ENCODE measurements at places on chromosomes 1 and 21.

- no peak for DNase-seq
Observed at GRCh38 chr1:156421939-156422601, 53.1 kb downstream of the RHBG start.

DNA sequence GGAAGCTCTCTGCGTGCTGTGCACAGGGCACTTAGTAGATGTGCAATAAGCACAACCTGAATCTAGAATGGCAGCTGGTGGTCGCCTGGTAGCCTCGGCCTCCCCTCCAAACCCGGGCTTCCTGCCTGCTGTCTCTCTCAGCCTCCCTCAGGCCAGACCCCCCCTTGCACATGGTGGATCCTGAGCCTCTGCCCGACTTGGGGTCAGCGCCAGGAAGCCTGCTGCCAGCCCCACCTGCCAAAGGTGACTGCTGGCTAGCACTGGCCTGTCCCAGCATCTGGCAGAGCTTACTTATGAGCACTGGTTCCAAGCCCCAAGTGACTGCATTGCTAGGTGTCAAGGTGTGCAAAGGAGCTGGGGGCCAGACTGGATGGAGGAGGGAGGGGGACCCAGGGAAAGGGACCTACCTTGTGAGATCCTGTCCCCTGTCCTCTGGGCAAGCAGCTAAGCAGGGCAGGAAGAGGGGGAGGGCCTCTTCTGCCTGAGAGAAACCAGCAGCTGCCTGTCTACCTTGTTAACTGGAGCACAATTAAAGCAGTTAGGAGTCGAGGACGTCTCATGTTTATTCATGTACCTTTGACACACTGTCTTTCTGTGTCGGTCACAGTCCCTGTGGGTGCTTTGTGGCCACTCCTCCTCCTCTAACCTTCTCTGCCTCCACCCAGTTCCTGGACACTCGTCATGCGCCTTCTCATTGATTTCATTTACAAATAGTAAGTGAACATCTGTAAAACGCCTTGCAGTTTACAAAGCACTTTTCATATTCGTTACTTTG, 100.9 kb downstream of the DDX20 start:
- DNase-seq = no peak

GRCh38 chr1:32817815-32818786, 648 bp downstream of the S100PBP start:
- peak; percentile 42 for DNase-seq

GRCh38 chr1:248710305-248710900, 7.8 kb upstream of the OR14I1 start:
- DNase-seq = no peak

- no peak for DNase-seq
Observed at GRCh38 chr1:15308621-15309027, 61.6 kb downstream of the FHAD1 start.

- DNase-seq = no peak
Observed at GRCh38 chr1:43372172-43372571, 4.4 kb upstream of the ELOVL1 start.

DNA sequence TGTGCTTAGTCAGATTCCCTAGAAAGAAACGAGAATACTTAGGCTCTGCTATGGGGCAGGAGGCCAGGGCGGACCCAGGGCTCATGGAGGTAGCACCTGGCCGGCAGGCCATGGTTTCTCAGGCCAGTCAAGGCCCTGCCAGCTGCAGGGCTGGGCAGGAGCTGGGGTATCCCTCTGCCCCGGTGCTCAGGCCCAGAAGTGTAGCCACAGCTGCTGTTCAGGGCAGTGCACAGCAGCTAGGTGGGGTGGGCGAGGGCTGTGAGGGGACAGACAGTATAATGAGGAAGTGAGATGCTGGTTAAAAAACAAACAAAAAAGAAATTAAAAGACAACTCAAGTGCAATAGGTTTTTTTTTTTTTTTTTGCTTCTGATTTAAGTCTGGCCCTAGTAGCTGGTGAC, 34.0 kb upstream of the EDN2 start:
- no peak for DNase-seq

DNA sequence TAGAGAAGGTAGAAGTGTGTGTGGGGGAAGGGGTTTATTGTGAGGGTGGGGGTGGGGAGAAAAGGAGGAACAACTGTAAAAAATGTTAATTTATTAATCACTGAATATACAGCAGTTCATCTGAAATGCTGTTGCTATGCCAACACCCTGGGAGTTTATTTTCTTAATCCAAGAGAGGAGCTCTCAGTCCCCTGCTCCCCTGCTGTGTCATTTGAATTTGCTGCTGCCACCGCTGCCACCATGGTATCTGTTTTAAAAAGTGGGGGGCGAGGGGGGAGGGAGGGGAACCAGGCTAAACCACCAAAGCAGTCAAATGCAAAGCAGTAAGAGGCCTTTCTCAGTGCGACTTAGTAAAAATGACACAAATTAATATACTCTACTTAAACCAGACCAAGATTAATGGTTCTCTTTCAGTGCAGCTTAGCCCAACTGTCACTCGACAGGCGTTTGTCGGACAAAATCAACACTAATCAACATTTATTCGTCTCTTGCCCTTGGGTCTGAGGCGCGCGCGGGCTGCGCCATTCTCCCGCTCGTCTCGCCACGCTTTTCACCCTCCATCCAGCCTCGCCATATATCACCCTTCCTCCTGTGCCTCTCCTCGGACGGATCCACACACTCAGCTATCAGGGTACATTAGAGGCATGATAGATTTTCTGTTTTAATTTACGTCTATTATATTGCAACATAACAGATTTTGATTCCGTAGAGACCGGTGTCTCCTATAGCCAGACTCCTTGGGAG, 76.2 kb downstream of the PBX1 start:
- DNase-seq = no peak

GRCh38 chr1:8121261-8122159, 95.4 kb upstream of the ERRFI1 start:
- no peak for DNase-seq

- no peak for DNase-seq
Observed at GRCh38 chr1:162899422-162900146, 38.6 kb upstream of the CCDC190 start.

DNA sequence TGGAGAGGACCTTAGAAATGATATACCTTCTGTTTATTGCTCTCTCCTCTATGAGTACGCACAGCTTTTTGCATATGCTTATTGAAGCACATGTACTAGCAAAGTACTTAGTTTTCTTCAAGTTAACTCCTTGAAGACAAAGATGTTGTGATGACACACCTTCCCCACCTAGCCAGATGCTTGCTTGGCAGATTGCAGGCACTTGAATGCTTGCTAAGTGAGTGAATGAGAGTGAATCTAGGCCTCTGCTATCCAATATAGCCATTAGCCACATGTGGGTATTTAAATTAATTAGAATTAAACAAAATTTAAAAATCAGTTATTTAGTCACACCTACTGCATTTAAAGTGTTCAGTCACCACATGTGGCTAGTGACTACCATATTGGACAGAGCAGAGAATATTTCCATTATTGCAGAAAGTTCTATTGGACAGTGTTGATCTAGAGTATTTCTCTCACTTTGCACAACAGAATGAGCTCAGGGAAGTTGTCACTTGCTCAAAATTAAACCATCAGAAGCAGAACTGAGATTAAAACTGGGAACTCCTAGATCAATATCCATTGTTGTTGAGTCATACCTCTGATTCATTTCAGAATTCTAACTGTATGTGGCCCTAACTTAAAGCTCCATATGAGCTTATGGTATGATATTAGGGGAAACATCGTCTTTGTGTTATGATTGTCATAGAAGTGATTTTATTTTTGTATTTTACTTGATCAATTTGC, 8.6 kb upstream of the EEIG2 start:
- DNase-seq = no peak

- DNase-seq = no peak
Observed at GRCh38 chr1:218454700-218455282, 109.7 kb downstream of the TGFB2 start.

GRCh38 chr1:209406168-209406567, 177.3 kb upstream of the CAMK1G start:
- no peak for DNase-seq

DNA sequence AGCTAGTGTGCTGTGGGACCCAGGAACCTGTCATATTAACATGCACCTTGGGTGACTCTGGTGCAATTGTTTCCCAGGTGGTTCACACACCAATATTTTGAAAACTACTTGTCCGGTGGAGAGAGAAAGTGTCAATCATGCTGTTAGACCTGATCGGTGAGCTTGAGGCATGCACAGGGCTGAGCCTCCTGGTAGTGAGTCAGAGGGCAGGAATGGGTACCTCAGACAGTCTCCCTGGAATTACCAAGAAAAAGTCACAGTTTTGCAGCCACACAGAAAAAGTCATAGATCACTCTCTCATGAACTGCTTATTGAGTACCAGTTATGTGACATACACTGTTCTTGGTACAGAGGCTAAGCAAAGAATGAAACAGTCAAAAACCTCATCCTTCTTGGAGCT, 140.1 kb upstream of the NFIA start:
- no peak for DNase-seq

GRCh38 chr1:78104322-78104721, 58.6 kb downstream of the GIPC2 start:
- no peak for DNase-seq

- DNase-seq = no peak
Observed at GRCh38 chr1:119453021-119453420, 38.1 kb downstream of the HSD3B2 start.

- DNase-seq = no peak
Observed at GRCh38 chr21:27122686-27123085, 155.8 kb upstream of the ADAMTS5 start.

GRCh38 chr1:215584389-215584788, 17.3 kb downstream of the KCTD3 start:
- no peak for DNase-seq

DNA sequence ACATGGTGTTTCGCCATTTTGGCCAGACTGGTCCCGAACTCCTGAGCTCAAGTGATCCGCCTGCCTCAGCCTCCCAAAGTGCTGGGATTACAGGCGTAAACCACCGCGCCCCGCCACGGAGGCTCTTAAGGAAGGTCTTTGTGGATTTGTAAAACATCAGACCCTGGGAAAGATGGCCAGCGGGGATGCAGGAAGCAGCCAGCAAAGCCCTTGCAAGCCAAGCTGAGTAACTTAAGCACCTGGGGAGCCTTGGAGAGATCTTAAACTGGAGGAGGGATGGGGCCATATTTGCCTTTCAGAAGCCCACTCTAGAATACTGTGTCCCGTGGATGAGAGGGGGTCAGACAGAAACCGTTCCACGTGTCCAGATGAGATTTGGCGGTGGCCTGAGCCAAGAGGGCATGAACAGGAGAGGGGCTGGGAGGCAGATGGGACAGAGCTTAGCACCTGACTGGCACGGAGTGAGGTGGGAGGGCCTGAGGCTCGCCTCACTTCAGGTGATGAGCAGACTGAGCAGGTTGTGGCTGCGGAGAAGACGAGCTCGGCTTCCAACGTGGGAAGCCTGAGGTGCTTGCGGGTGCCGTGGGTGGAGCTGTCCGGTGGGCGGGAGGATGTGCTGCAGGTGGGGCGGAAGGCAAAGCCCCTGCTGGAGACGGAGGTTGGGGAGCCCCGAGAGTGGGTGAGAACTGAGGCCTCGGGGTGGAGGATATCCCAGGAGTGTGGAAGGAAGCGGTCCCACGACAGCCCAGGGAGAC, 11.7 kb downstream of the C1orf216 start:
- DNase-seq = no peak

DNA sequence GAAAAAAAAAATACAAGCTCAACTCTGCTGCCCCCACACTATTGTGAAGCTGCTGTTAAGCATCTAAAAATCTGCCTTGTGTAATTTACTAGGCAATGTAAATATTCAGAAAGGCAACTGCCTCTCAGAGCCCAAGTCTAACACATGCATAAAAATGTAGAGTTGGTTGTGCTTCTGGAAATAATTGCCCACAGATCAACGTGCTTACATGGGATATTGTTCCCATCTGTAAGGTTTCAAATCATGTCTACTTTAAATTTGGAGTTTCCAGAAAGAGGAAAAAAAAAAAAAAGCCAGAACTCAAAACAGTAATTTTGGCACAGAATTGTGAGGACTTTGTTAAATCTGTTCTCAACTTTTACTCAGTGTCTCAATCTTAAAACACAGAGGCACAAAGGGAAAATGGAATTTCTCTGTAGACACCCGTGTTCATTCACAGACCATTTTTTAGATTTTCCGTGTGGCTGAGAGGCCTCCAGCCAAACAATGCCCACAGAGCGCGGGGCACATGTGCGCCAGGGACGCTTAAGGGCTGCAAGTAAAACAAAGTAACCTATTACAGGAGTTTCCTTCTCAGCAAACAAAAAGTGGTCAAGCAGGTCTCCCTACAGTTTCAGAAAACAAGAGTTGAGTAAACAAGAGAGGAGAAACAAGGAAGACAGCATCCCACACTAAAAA, 115.5 kb downstream of the RERE start:
- DNase-seq = no peak

DNA sequence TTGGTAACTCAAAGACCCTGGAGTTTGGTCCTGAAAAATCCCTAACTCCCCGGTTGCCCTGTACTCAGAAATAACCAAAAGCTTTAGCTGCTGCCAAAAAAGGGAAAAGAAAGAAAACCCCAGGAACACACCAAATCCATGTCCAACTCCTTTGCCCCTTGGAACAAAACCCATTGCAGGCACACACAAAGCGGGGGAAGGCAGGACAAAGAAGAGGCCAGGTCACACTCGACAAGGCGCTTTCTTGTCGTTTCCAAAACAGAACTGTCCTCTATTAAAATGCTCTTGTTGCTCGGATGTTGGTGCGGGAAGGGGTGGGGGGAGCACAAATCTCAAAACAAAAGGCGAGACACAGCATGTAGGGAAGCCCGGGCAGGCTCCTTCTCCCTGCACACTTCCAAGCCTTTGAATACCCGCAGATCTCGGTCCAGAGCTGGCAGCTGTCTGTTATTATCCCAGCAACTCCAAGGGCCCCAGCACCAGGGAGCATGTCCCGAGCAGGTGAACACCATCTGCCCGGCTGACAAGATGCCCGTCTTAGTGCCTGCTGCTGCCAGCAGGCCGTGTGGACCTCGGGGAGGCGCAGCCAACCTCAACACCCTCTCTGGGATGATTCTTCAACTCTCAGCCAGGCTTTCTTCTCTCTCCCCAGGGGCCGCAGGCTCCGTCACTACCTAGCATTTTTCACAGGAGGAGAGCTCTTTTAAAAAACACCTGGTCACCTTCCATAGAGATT, 96.4 kb downstream of the SSBP3 start:
- no peak for DNase-seq

GRCh38 chr1:204126386-204126785, 25.5 kb downstream of the ETNK2 start:
- DNase-seq = no peak

All from activated CD4-positive, CD25-positive, alpha-beta regulatory T cell (primary cell).